MCF 10A (cell line): ENCODE measurements at places on chromosomes 6 and 20. TPM values are rescaled to one million over a fixed set of nuclear protein-coding genes. Genes with fewer than 3 reads are reported as not detected.

GRCh38 chr6:139262519-139263300, 29.1 kb downstream of the TXLNB start:
- DNase-seq = no peak

Gene SMOC2
- not detected in 2 replicates for total RNA-seq

GRCh38 chr6:149820506-149820905, 43.7 kb downstream of the LRP11 start:
- no peak for DNase-seq

Gene HFE
- total RNA-seq = 2.8 and 5.2 TPM in 2 replicates

- DNase-seq = peak; percentile 65
Observed at GRCh38 chr6:170024940-170025339, 265.9 kb downstream of the DLL1 start.

GRCh38 chr6:118784641-118785164, 109.2 kb upstream of the ASF1A start:
- DNase-seq = no peak

Gene MATN4
- total RNA-seq = 0.20 TPM in 1 of 2 replicates, not detected in the other

Gene CAPN11
- total RNA-seq = not detected in 2 replicates

GRCh38 chr20:22758815-22759214, 174.4 kb upstream of the FOXA2 start:
- DNase-seq = no peak

DNA sequence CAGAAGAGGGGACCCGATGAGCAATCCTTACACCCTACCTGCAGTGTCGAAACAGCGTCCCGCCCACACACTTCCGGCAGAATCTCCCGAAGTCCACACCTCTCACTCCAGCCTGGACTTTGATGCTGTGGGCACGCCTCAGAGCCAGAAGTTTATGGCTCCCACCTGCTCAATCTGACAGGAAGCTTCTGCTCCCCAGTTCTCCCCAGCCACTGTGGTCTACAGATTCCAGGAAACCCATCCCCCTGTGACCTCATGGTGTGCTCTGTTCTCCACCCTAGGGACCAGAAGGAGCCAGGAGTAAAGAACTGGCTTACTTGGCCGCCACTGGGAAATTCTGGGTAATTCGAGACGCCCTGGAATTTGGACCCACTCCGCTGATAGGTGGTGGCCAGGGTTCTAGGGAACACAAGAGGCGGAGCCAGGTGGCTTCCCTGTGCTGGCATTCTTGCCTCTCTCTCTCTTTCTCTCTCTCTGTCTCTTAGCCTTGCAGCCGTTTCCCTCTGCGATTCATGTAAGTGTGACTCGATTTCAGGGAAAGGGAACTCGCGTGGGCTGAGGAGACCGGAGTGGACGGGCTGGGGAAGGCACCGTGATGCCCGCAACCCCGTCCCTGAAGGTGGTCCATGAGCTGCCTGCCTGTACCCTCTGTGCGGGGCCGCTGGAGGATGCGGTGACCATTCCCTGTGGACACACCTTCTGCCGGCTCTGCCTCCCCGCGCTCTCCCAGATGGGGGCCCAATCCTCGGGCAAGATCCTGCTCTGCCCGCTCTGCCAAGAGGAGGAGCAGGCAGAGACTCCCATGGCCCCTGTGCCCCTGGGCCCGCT, at the start of gene TRIM15:
Gene TRIM15 (plus strand): TSS at position 457 of the 828 bp plus-strand sequence. CDS start 139 bp downstream, at position 596.
- DNase-seq = peak; percentile 79

GRCh38 chr6:89934685-89935366, 40.6 kb downstream of the GJA10 start:
- DNase-seq = no peak

Gene STX16
- total RNA-seq = 93.3 and 108 TPM in 2 replicates

Gene DHX35
- total RNA-seq = 7.8 and 8.3 TPM in 2 replicates
